Activated T-helper 1 cell treated with anti-CD3 and anti-CD28 coated beads, Interleukin-2, amount 50 U/mL, for 16 hours (primary cell): ENCODE measurements at places on chromosomes 4 and X.

- no peak for DNase-seq
Observed at GRCh38 chr4:98521486-98521885, 136.9 kb downstream of the TSPAN5 start.

DNA sequence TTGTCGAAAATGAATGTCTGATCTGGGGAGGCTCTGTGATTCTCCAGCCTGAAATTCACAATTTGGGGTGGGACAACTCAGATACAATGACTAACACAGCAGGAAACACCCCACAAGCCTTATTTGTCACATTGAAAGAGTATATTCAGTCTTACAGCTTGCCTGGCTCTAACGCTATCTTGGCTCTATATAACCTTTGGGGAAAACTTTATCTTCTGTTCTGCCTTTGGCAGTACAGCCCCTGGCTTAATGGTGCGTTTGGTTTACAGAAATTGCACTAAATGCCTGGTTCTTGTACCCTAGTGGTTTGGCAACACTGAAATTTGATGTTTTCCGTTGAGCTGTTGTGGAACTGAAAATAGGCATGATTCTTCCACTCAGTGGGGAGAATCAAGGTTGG lies 178.1 kb upstream of the VEGFC start:
- no peak for DNase-seq

- no peak for DNase-seq
Observed at GRCh38 chr4:169634975-169635374, 14.6 kb downstream of the CLCN3 start.

GRCh38 chrX:93468075-93468474 lies 205.3 kb downstream of the NAP1L3 start:
- DNase-seq = no peak

- no peak for DNase-seq
Observed at GRCh38 chr4:113437129-113437528, 324.4 kb downstream of the CAMK2D start.
